ENCODE measurements at places on chromosomes 7 and 10.

- no peak for DNase-seq
Measured at GRCh38 chr7:107224374-107225223, 55.8 kb downstream of the HBP1 start.

DNA sequence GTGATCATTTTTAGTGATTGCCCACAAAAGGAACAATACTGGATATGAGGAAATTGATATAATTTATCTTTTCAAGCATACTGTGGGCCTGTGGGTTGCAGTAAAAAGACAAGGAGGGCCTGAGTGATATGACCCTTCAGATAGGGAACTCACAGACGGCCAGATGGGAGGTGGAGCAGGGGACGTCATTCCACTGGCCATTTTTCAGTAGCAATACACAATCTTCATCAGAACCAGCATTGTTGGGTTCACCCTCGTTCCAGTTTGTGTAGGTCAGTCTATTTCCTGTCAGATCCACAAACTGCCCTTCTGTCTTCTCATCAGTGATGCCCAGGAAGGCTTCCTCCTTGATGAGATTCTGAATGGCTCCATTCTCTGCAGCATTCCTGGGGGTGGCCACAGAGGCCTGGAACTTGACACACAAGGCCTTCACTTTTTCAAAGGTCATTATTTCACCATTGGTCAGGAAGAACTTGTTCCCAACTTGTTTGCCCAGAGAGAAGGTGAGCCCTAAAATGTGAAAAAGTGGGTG lies 4.5 kb downstream of the MBL2 start:
- DNase-seq, result no peak

DNA sequence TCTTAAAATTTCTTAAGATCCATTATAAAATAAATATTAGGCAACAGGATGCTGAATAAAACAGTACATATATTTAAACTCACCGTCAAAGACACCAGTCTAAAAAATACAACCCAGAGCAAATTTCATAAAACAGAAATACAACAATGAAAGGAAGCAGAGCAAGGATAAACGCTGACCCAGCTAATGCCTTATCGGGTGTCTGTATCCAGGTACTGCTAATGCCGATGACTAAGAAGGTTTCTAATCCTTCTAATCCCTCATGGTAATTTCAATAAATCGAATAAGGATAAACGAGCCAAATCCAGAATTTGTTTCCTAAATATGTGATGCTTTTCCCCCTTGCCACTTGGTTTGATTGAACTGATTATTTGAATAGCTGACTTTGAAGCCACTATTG lies 1.7 kb downstream of the HYCC1 start:
- no peak for DNase-seq

DNA sequence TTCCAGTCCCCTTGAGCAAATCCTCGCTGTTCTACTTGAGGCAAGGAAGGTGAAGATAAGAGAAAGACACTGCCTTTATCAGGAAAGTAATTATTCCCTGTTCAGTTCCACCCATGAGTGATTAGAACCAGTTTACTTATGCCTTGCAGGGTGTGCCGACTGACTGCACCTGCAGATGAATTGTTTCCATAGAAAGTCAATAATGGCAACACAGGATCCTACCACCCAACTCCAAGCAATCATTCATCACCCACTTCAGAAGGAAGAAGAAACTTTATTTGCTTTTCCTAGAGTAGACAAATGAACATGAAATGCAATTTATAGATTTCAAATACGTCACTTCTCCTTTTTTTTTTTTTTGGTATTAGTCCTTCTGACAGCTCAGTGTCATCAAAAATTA lies 383.9 kb downstream of the SORCS1 start:
- DNase-seq, result no peak

DNA sequence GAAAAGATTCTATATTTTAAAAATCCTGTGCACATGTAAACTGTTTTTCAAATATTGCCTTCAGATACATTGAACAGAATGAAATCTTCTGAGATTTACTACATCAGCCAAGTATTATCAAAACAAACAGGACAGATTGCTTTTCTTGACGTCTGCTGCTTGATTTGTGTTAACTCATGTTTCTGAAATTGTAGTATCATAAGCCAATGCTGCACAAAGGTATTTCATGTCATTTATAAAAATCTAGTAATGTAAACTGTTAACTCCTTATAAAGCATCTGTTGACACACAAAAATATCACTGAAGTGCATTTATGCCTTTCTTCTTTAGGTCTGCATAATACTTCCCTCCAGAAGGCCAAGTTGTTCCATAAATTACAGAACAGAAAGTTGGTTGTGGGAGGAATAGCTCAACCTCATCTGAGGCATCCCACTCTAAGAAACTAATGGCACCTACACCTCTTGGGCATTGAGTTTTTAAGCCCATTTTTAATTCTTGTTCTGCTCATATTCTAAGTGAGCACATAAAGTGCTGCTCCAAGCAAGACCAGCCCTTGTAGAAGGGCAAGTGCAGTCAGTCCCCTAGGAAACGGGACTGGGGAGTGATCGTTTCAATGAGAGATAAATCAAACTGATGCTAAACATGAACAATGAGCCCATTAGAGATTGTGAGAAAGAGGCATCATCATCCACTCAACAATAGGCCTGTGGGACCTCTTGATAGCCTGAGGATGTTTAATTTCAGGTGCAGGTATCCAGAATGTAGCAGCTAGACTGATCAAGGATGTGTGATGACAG lies 28.5 kb downstream of the CAV1 start:
- no peak for DNase-seq

DNA sequence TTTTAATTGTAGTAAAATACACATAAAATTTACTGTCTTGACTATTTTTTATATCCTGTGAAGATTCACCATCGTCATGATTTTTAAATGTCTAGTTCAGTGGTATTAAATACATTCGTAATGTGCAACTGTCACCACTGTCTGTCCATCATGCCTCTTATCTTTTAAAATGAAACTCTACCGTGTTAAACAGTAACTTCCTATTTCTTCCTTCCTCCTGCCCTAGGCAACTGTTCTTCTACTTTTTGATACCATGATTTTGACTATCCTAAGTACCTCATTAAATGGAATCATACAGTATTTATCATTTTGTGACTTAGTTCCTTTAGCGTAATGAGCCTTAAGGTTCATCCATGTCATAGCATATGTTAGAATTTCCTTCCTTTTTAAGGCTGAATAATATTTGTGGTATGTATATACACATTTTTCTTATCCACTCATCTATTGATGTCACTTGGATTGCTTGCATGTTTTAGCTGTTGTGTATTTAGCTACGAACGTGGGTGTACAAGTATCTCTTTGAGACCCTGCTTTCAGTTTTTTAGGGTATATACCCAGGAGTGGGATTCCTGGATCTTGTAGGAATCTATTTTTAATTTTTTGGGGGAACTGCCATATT lies 13.5 kb downstream of the SLK start:
- no peak for DNase-seq

DNA sequence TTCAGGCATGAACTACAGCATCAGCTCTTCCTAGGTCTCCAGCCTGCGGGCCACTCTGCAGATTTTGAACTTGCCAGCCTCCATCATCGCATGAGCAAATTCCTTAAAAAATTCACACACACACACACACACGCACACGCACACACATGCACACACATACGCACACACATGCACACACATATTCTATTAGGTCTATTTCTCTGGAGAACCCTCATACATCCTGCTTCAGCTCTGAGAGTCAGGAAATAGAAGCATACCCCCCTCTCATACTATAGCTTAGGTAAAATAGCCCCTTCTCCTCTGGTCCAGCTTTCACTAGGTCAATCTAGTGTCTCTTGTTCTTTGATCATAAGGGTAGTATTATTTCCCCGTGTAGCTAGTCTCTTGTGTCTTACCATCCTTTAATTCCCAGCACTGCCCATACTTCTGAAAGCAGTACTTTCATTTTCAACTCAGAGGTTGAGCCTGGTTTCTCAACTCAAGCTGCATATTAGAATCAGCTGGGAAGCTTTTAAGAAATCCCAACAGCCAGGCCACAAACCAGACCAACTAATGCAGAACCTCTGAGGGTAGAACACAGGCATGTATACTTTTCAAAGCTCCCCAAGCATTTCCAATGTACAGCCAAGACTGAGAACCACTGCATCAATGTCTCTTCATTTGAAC lies 30.9 kb upstream of the ITGB8 start:
- DNase-seq, result no peak

- no peak for DNase-seq
Measured at GRCh38 chr10:11913079-11913641, 90.0 kb downstream of the PROSER2 start.

DNA sequence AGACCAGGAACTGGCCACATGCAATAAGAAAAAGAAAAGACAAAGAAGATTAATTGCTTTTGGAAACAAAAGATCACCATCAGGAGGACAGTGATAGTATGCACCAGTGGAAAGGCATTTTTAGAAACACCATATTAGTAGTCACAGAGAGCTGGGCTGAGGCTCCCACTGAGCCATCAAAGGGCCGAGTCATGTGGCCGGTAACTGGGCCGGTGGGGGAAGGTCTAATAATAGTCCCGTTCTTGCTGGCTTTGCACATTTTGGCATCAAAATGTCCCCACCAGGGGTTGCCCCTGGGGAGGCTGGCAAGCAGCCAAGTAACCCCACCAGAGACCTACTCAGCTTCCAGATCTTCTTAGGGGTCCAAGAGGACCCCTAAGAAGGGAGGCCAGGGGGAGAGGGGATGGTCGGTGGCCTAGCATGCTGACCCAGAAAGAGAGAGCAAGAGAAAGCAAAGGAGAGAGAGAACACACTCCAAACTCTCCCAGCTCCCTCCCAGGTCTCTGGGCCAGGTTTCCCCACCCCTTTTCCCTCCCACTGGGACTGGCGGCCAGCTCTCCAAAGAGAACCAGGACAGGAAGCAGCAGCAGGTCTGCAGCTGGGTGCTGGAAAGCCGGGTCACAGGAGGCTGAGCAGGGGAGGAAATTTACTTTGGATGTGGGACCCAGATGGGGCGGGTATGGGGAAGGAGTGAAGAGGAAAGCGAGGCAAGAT lies 70.2 kb upstream of the FGFR2 start:
- DNase-seq, result no peak

- no peak for DNase-seq
Measured at GRCh38 chr10:44965104-44965503, 5.5 kb downstream of the RASSF4 start.

GRCh38 chr7:45242698-45243097 lies 85.1 kb downstream of the RAMP3 start:
- no peak for DNase-seq

DNA sequence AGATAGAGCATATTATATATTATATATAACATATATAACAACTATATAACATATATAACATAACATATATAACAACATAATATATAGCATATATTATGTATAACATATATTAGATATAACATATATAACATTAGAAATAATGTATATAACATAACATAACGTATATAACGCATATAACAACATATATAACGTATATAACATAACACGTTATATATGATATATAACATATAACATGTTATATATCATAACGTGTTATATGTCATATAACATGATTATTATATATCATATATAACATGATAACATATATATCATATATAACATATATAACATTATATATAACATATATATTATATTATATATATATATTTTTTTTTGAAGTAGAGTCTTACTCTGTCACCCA lies 3.7 kb downstream of the AP5Z1 start:
- no peak for DNase-seq

DNA sequence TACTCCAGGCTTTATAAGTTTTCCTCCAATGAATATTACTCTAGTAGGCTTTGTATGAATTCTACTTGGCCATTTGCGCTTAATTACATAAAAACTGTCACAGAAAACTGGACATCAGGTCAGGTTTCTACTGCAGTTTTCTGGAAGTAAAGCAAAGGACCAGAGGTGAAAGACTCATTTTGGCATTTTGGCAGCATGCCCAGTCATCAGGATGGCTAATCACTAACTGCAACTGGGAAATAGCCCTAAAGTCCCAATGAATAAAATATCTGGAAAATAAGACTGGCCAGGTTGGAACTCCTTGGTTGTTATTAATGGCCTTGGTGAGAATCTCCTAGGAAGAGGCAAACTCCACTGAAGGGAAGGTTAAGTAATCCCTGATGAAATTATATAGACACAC lies 75.5 kb downstream of the COPG2 start:
- no peak for DNase-seq

- no peak for DNase-seq
Measured at GRCh38 chr7:45155941-45156340, 1.6 kb upstream of the RAMP3 start.

DNA sequence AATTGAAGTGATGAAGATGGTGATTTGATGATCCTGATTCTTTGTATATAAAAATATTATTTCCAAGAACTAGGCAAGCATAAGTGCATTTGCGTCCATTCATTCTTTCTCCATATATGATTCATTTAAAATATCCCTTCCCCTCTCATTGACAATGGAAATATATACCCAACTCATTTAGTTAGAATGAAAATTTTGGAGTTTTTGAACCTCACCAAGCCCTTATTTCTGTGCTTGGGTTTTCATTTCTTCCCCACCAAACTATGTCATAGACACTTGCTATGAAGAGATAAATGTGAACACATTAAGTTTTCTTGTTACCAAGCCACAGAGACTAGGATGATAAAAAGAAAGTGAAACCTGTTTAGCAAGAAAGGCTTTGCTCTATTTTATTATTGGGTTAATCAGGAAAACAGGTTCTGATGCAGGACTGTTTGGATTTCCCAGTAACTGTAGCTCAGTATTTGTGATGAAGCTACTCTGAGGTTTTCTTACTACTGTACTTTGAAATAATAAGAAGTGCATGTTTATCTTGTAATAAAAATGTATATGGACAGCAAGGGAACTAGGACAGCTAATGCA lies 68.3 kb downstream of the ITGB1 start:
- DNase-seq, result no peak

DNA sequence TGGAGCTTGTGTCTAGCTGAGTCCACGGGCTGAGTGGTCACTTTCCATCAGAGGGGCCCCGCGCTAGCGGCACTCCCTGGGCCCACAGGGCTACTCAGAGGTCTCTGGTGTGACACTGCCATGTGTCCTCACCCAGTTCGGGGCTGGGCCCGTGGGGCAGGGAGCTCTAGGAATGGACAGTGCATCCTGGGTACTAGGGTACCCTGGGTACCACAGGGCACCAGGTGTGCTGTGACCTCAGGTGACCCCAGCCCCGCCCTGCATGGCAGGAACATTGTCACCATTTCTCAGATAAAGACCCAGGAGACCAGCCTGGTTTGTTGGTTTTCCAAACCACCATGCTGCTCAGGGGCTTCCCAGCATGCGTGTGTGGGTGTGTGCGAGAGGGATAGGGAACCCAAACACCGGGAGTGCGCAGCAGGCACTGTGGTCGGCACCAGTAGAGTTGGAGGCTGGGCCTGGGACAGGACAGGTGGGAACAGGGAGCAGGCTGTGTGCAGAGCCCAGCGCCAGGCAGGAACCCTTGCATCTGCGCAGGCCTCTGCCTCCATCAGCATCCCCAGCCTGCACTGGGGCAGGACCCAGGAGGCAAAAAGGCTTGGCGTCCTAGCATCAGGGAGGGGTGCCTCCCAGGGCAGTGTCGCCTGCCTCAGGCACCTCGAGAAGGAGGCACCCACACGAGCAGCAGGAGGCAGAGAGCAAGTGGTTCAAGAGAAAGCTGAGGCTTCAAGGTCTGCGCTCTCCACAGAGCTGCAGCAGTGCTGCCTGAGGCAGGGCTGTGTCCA lies 19.4 kb upstream of the CSGALNACT2 start:
- DNase-seq, result no peak

Data from stimulated activated effector memory CD8-positive, alpha-beta T cell treated with anti-CD3 and anti-CD28 coated beads, Interleukin-12 subunit alpha, Interleukin-12 subunit beta, amount 100 ng/mL, for 72 hours (primary cell).